SK-N-DZ (cell line): ENCODE measurements at places on chromosomes 7 and 10.
A peak's percentile ranks its signal among the peaks of the same experiment; 100 is the strongest.

DNA sequence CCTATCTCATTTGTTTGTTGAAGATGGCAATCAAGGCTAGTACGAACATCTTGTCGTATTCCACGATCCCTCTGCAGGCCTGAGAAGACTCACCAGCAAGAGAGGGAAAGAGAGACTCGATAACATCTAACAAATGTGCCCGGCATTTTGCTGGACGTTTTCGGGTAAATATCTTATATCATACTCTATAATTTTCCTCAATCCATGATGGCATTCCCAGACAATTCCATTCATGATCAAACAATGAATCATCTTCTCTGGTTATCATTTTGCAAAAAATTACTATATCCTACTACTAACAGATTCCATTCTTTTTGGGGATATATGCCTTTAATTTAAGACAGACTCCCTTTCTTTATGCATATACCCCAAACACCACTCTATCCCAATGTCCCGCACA is 118.1 kb downstream of the TYW1B start:
- no peak for DNase-seq

GRCh38 chr7:110531186-110531585 is 559.7 kb upstream of the LRRN3 start:
- no peak for DNase-seq

- no peak for DNase-seq
Measured at GRCh38 chr10:31404640-31405039, 85.6 kb downstream of the ZEB1 start.

DNA sequence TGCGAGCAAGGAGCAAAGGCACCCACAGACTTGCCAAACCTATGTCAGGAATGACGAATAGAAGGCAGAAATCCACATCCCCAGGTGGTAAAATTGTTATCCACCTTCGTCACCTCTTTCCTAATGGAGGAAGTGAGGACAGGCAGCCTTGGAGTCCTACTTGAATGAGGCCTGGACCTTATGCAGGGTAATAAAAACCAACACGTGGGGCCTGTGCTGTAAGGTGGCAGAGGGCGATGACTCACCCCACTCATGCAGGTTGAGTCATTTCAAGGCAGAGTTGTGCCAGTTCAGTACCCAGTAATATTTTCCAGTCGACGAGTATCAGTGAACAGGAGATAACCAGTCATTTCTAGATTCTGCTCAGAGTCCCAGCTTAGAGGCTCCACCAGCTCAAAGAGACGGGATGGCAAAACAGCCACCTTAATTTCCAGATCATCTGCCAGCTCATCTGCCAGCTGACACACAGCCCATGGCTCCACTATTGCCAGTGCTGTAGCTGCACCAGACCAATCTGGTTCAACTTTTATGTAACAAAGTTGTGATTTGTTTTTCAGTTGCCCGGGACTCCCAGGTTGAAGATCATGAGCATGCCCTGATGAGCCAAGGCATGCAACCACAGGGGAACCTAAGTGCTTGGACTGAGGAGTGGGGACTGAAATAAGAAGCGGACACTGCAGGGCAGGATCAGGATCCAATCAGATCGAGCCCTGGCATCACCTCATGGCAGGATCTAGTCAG is 176.2 kb upstream of the ITGB1 start:
- no peak for DNase-seq

DNA sequence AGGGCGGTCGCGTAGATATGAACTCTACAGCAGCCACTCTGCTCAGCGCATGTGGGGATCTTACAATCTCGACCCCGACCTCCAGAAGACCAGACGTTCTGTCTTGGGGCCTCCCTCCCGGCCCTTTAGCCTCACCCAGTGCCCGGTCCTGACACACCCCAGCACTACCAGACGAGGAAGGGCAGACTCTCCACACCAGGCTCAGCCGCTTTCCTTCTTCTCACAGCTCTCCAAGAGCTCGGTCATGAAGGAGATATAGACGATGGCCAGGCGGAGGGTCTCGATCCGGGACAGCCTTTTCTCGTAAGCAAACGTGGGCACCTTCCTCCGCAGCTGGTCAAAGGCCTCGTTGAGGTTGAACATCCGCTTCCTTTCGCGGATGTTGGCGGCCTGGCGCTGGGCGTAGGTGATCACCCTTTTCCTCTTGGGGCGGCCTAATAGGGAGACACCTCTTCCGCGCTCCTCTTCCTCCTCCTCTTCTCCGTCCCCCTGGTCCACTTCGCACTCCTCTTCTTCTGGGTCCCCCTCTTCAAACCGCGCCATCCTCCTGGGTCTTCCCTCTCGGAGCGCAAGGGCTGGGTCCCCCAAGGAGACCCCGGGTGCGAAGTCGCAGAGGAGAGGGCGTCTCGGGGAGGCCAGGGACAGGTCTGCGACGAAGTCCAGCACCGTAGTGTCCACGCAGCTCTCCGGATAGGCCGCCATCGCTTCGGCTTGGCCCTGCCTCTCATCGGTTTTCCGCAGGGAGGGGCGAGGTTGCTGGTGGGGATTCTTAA is at the start of gene FERD3L:
Gene FERD3L, minus strand, starts transcription at position 761 of the 773 bp plus-strand sequence. Its CDS starts 59 bp downstream, at position 702.
- no peak for DNase-seq

DNA sequence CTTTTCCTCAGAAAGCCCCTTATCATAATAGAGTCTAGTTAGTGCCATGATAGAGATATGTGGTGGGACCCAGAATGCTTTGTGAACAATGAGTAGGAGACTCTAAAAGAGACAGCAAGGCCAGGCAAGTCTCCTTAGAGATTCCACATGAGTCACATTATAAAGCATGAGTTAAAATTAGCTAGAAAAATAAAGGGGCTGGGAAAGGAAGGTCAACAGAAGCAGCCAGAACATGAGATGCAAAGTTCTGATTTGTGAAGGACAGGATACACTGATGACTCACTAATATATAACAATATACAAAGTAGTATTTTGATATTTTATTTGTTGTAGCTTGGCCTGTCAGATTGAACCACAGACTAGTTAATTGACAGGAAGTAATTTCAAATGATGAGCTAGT is 25.3 kb upstream of the SNX13 start:
- DNase-seq, result no peak

- peak; percentile 75 for DNase-seq
Measured at GRCh38 chr7:83936056-83936708, 258.4 kb downstream of the SEMA3A start.

DNA sequence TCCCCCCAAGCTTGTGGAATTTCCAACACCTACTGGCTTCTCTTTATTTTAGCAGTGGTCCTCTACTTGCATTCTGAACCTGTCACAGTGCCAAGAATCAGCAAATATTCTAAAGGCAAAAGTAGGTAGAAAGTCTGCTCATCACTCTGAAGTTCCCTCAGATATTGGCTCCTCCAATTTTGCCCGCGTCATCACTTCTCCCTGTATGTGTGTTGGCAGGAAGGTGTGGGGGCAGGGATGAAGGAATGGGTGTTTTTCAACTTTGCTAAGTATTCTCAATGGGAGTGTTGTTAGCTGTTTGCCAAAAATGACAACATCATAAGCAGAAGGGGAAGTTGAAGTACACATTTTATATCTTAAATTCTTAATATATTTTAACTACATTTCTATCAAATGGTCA is 226.2 kb downstream of the POLR1F start:
- DNase-seq, result no peak

DNA sequence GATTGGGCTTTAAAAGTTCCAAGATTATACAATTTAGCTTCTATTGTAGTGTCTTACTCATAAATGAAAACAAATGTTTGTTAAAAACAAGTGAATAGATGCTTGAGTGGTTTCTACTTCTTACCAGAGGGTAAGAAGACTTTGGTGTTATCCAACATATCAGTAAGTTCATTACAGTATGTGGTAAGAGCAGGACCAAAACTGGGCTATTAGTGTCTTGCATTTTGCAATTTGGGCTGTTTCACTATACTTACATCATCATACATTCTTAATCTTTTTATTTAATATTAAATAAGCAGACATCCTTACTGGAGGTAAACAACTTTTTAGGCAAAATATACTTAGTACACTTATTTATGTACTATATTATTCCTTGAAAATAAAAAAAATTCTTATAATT is 248.4 kb upstream of the HGF start:
- no peak for DNase-seq

GRCh38 chr7:42932811-42933591 is 825 bp downstream of the MRPL32 start:
- peak; percentile 57 for DNase-seq

DNA sequence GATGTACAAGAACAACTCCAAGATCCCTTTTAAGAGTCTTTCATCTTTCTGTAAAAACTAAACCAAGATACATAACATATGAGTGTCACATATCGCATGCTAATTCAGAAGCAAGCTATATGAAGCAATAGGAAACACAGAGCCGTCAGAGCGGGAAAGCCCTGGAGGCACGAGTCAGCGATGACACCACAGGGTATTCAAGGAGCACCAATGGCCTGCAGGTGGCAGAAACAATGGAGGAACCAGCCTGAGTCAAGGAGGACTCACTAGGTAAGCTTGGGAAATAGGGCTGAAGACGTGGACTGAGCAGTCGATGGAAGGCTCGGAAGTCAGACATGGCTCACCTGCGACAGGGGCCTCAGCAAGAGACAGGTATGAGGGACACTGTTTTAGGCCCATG is 214.4 kb downstream of the FAM107B start:
- DNase-seq, result no peak

DNA sequence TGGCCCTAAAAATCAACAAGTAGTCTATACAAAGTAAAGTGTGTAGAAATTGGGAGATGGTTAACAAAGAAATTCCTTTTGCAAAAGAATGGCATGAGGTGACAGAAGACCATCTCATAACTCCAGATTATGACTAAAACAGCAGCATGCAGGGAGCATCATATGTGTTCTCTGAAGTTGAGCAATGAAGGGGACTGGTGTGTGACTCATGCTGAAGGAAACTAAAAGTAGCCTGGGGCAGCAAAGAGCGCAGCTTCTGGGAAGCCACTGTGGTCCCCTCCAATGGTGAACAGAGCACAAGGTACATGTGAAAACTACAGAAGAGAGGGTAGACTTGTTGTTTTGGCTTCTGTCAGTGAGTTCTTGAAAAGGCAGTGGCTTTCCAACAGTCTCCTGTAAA is 133.4 kb downstream of the MACC1 start:
- no peak for DNase-seq

GRCh38 chr7:24328894-24329293 is 44.9 kb downstream of the NPY start:
- DNase-seq, result no peak

GRCh38 chr7:22275661-22276060 is 81.3 kb downstream of the RAPGEF5 start:
- no peak for DNase-seq

DNA sequence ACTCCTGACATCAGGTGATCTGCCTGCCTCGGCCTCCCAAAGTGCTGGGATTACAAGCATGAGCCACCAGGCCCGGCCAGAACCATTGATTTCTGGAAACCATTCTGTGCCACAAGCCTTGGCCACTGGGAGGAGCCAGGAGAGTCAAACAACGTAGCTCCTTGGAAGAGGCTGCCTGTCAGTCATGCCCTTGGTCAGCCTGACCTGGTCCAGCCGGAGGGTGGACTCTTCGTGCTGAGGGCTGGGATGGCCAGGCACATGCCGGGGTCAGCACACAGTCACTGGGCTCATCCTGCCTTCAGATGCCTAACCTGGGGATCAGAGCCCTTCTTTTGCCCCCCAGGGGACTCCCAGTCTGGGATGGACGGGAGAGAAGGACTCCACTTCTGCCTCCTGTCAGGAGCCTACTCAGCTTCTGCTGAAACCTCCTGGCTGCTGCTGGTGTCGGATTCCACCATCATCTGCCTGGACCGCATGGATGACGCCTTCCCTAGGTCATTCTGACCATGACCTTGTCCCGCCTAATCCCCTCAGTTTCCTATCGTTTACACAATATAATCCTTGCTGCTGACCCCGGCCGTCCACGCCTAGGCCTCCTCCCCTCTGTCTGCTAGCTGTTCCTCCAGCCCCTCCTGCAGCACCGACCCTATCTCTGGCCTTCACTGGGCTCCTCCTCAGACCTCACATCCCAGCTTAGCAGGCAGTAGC is 30.4 kb downstream of the TMEM270 start:
- no peak for DNase-seq

DNA sequence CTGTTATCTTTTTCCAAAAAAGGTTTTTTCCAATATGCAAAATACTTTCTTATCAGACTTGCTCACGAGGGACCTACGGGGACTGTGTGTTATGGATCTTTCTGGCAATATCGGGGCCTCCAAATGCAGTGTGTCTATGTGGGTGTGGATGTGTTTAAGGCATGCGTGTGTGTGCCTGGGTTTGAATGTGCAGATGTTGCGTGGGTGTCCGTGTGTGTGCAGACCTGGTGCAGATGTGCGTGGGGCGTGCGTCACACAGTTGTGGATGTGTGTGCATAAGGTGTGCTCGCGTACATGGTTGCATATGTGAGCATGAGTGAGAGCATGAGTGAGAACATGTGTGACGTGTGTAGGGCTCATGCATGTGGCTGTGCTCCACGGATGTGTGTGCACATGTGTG is 19.7 kb downstream of the NKX6-2 start:
- no peak for DNase-seq

DNA sequence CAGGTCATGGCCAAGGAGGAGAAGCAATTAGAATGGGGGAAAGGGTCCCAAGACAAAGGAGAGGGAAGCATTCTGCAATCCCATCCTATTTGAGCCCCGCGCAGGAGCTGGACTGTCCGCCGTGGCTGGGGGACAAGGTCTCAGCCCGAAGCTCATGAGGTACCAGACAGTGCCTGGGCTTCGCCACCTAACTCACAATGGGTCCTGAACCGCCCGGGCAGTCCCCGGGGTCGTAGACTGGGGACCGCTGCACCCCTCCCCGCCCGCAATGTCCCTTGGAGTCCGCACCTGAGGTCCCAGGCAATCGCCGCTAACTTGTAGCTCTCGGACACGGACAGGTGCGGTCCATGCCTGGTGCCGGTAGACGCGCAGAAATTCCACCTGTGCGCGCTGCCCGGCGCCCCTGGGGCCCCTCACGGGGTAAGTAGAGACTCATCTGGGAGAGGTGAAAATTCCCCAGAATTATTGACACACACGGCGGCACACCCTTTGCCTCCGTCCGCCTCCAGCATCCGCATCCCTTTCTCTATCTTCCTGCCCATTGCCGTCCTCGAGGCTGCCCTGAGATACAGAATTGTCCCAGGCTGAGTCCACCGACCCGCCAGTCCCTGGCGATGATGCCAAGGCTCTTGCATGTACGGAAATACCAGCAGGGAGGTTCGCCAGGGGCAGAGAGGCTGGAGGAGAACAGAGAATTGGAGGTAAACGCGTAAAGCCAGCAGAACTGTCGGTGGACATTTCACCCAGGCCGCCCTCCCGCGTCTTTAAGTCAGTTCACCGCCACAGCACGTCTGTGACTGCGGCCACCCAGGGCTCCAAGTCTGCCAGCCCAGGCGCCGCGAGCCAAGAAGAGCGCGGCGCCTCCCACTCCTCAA is 1.8 kb downstream of the CHRM2 start:
- no peak for DNase-seq
